CD4-positive, alpha-beta memory T cell (primary cell): ENCODE measurements at places on chromosomes 4 and X. TPM values are rescaled to one million over a fixed set of nuclear protein-coding genes. Genes with fewer than 3 reads are reported as not detected.

MAGEA1 gene
- total RNA-seq, result not detected

GRCh38 chr4:86898562-86898961 lies 6.3 kb upstream of the C4orf36 start:
- H3K27me3 ChIP-seq, result no peaks in the 10 kb centered on the region
- no peaks in the 10 kb centered on the region for H3K4me1 ChIP-seq
- no peak for DNase-seq
- H3K36me3 ChIP-seq, result no peaks in the 10 kb centered on the region
- no peak overlapping the region for H3K27ac ChIP-seq
- H3K4me3 ChIP-seq, result no peak overlapping the region

DNA sequence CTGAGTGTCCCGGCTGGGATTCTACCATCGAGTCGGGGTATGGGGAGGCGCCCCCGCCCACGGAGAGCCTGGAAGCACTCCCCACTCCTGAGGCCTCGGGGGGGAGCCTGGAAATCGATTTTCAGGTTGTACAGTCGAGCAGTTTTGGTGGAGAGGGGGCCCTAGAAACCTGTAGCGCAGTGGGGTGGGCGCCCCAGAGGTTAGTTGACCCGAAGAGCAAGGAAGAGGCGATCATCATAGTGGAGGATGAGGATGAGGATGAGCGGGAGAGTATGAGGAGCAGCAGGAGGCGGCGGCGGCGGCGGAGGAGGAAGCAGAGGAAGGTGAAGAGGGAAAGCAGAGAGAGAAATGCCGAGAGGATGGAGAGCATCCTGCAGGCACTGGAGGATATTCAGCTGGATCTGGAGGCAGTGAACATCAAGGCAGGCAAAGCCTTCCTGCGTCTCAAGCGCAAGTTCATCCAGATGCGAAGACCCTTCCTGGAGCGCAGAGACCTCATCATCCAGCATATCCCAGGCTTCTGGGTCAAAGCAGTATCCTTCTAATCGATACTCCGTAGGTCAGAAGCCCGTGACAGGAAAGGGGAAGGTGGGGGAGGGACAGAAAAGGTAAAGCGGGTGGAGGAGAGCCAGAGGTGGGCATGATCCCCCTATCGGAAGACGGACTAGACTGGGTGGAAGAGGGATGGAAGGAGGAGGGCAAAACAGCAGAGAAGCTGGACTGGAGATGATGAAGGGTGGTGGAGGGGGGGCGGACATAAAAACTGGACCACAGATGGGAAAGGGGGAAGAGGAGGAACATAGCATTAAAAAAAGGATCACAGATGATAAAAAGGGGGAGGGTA lies 828 bp downstream of the TSPYL2 start:
- peak overlapping the region; percentile 71 for H3K27ac ChIP-seq
- no peak for DNase-seq

GK2 gene
- total RNA-seq, result not detected

- no peak overlapping the region for H3K27ac ChIP-seq
- DNase-seq, result no peak
- H3K36me3 ChIP-seq, result no peaks in the 10 kb centered on the region
- no peak overlapping the region for H3K4me3 ChIP-seq
- no peaks in the 10 kb centered on the region for H3K27me3 ChIP-seq
- H3K4me1 ChIP-seq, result no peaks in the 10 kb centered on the region
Observed at GRCh38 chr4:107351196-107351595, 315.1 kb upstream of the DKK2 start.

- no peaks in the 10 kb centered on the region for H3K36me3 ChIP-seq
- H3K4me3 ChIP-seq, result no peak overlapping the region
- no peak for DNase-seq
- H3K27ac ChIP-seq, result no peak overlapping the region
Observed at GRCh38 chrX:39514801-39515200, 583.0 kb downstream of the BCOR start.

- H3K36me3 ChIP-seq, result no peaks in the 10 kb centered on the region
- no peaks in the 10 kb centered on the region for H3K27me3 ChIP-seq
- H3K27ac ChIP-seq, result no peak overlapping the region
- no peak for DNase-seq
Observed at GRCh38 chr4:57182132-57182874, 72.1 kb upstream of the IGFBP7 start.

CNGA1 gene
- not detected for total RNA-seq

DNA sequence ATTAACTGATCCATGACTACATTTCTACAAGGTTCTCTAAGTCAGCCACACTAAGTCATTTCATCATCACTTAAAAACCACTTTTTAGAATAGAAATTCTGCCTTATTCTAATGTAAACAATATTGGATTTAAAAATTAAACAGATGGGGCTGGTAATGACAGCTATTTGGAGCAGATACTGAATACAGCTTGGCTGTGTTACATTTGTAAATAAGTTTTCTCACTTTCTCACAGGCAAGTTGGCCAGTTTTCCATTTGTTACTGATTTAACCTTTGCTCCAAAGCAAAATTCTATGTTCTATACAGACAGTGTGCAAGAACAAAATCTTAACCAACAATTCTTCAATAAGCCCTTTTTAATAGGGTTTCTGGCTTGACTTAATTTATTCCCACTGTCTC lies 370.7 kb downstream of the GRIA2 start:
- no peaks in the 10 kb centered on the region for H3K36me3 ChIP-seq
- H3K27ac ChIP-seq, result no peak overlapping the region
- no peaks in the 10 kb centered on the region for H3K4me1 ChIP-seq
- no peaks in the 10 kb centered on the region for H3K27me3 ChIP-seq
- DNase-seq, result no peak

- DNase-seq, result no peak
- H3K36me3 ChIP-seq, result no peaks in the 10 kb centered on the region
- no peak overlapping the region for H3K4me3 ChIP-seq
- H3K27me3 ChIP-seq, result no peaks in the 10 kb centered on the region
Observed at GRCh38 chr4:53005149-53005546, 143.0 kb downstream of the RASL11B start.

SPATA4 gene
- total RNA-seq, result not detected

- H3K4me3 ChIP-seq, result no peak overlapping the region
- H3K4me1 ChIP-seq, result no peaks in the 10 kb centered on the region
- no peaks in the 10 kb centered on the region for H3K36me3 ChIP-seq
- no peaks in the 10 kb centered on the region for H3K27me3 ChIP-seq
- no peak for DNase-seq
- H3K27ac ChIP-seq, result no peak overlapping the region
Observed at GRCh38 chr4:41432881-41433280, 105.1 kb upstream of the LIMCH1 start.

DNA sequence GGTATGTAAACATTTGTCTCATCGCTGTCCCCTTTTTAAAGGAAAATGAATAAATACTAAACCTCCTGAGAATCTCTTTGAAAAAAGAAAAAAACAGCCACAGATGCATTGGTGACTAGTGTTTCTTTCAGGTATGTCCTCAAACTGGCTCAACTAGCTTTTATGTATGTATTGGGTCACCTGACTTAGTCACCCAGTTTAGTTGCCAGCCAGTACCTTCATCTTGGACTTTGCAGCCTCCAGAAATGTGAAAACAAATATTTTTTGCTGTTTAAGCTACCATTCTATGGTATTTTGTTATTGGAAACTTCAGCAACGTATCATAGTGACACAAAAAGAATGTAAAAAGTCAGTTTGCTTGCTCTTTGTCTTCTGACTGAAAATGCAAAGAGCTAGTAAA lies 1263.5 kb downstream of the FAM133A start:
- no peaks in the 10 kb centered on the region for H3K27me3 ChIP-seq
- no peaks in the 10 kb centered on the region for H3K4me1 ChIP-seq
- H3K4me3 ChIP-seq, result no peak overlapping the region
- H3K27ac ChIP-seq, result no peak overlapping the region
- DNase-seq, result no peak
- no peaks in the 10 kb centered on the region for H3K36me3 ChIP-seq
